Stimulated activated CD4-positive, alpha-beta T cell treated with anti-CD3 and anti-CD28 coated beads, Interleukin-15, amount 100 ng/mL, for 1 hour (primary cell): ENCODE measurements at places on chromosomes 7 and 10.

GRCh38 chr7:22433710-22434460, 66.1 kb downstream of the STEAP1B start:
- DNase-seq = no peak

DNA sequence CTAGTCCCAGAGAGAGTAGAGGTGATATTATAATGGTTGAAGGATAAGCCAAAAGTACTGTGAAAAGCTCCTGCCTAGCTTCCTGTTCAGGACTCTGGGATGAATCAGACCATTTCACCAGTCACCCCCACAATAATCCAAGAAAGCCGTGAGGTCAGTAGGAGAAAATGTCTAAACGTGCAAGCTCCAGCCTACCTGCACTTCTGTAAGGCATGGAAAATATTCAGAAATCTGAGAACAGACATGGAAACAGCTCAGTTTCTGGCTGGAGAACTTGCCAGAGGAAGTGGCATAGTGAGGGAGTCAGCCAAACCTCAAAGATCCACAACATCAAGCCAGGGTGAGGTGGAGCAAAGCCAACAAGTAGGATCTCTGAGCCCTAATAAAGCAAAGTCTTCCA, 58.2 kb downstream of the ELAPOR2 start:
- no peak for DNase-seq

GRCh38 chr10:93911866-93912265, 18.1 kb downstream of the SLC35G1 start:
- no peak for DNase-seq

GRCh38 chr7:133846203-133846945, 280.8 kb upstream of the LRGUK start:
- no peak for DNase-seq

- DNase-seq = no peak
Measured at GRCh38 chr10:19426034-19426433, 377.4 kb downstream of the MALRD1 start.

DNA sequence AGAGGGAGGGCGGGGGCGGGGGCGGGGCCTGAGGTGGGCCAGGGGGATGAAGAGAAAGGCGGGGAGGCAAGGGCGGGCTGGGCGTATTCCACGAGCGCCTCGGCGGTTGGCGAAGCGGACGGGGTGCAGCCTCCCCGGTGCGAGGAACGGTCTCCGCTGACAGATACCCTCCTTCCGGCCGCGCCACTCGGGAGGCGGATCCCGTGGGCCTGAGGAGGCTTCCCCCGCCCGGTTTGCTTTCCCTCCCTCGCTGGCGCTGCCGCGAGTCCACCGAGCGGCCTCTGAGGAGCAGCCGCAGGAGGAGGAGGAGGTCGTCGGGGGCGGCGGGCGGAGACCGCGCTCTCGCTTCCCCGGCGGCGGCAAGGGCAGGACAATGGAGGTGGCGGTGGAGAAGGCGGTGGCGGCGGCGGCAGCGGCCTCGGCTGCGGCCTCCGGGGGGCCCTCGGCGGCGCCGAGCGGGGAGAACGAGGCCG, at the start of gene TRIM24:
Gene TRIM24, plus strand, starts transcription at position 84 of the 473 bp plus-strand sequence. Its CDS starts 290 bp downstream, at position 374.
- DNase-seq = no peak

DNA sequence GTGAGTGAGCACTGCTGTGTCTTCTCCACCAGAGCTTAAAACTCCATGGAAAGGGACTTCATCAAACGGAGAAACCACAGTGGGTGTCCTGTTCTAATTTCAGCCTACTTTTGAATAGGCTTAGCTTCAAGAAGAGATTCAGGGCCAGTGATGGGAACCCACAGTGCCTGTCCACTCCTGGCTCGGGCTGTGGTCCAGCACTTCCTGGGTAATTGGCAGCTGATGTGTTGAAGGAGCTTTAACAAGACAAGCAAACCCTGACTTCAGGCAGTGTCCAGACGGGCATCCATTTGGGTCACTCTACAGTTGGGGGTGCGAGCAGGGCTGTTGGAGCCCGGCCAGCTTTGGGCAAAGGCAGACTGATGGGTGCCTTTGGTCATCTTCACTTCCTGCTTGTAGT, 14.5 kb downstream of the VWC2 start:
- DNase-seq = no peak

DNA sequence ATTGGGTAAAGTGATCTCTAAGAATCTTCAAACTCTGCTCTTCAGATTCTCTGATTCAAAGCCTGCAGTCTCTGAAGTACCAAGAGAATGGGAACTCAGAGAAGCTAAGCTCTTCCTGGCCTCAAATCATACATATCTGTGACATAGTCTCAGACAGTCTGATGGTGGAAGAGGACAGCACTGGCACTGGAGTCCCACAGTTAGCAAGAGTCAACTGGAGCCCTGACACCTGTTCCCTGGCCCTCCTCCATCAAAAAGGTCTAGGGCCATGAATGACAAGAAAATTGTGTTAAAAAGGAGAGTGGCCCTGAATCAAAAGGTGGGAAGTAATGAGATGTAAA, 37.7 kb downstream of the PRSS2 start:
- no peak for DNase-seq

DNA sequence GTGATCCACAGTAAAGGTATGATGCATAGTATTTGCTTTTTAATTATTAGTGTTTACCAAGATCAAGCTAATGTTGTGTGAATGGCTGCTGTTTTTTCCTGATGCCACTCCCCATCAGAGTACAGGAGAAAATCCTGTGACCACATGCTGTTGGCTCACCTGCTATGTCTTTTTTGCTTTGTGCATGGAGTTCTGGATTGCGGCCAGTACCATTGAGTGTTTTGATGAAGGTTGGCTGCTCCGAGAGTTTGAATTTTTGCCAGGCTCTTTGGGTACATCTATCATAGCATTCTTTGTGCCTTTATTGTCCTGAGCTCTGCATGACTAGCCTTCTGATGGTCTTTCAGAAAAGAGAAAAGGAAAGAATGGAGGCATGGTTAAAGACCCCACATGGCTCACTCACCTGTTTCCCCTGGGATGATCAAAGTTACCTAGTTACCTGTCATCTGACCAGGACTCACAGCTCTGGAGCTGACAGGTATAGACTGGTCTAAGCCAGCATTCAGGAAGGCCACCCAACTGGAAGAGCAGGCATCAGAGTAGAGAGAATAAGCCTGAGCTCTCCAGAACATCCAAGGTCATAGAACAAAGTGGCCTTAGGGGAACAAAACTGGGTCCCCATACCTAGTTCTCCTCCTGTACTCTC, 11.8 kb upstream of the SGPL1 start:
- DNase-seq = no peak

GRCh38 chr10:58775960-58776567, 263.4 kb downstream of the BICC1 start:
- no peak for DNase-seq

DNA sequence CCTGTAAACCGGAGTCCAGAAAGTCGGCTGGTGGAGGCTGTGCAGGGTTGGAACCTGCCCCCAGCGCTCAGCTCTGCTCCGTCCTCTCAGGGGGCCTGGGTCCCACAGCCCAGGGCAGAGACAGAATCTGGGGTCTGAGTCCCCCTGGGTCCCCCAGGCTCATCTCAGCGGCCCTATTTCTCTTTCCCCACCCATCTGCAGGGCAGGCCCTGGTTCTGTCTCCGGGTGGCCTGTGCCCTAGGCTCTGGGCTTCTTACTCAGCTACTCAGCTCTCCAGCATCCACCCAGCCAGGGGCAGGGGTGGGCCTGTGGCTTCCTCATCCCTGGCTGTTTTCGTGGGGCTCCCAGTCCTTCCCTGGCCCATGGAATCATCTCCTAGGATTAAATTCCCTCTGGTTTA, 183.4 kb downstream of the ADARB2 start:
- DNase-seq = no peak

- no peak for DNase-seq
Measured at GRCh38 chr7:94296881-94297280, 97.8 kb upstream of the COL1A2 start.

DNA sequence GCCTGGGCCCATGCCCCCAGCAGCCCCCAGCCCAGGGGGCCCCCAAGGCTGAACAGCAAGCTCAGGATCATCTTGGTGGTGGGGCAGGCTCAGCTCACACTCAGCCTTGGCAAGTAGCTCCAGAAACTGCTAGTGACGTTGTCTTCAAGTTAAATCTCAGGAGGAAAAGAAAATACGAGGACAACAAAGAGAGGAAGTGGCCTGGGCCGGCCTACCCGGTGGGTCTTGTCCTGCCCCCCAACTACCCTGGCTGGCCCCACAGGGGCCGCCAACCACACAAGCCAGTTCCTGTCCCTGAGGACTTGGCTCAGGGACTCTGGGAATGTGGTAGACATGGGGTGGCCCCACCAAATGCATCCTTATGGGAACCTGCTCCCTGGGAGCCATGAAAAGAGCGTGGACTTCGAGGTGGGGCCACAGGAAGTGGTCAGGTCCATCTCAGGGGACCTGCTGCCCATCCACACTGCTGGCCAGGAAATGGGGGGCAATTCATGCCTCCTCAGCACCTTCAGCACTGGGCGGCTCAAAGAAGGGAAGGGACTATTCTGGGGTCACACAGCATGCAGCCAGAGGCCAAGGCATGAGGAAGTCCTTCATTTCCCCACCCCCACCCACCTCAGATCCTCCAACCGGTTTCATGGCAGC, at the start of gene MMRN2:
Gene MMRN2, minus strand, starts transcription at position 145 of the 645 bp plus-strand sequence. Its CDS starts 74 bp downstream, at position 71.
- no peak for DNase-seq

- no peak for DNase-seq
Measured at GRCh38 chr10:109886037-109886780, 37.1 kb downstream of the XPNPEP1 start.

DNA sequence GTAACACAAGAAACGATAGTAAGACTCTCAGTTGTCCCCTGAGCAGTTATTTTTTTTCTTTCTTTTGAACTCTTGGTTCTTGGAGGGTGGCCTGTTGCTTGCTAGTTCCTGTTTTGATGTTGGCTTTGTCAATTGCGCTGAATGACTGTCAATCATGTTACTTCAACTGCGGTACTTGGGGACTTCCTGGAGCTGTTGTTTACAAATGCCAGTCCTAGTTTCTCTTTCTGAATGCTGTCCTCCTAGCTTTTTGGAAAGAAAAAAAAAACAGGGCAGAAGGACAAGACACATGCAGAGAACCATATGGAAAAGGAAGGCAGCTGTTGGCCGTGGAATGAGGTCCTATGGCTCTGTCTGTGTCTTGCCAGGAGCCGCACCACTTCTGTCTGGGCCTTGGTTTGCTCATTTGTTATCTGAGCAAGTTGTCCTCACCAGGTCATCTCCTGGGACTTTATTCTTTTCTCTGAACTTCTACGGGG, 7.0 kb upstream of the PDCD4 start:
- DNase-seq = no peak

DNA sequence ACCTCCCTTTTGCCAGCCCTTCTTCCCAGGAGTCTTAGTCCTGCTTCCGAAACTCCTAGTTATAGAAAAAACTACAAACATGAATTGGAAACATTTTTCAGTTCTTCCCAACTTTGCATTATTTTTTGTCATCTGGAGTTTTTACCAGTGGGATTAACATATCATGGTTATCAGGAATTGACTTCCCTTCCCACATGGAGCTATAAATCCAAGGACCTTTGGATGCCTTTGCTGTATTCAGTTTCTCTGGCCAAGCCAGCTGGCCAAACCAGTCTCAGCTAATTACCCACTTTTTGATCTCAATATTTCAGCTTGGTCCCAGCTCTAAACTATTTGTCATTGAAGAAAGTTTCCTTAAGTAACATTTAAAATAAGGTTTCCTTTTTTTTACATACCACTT, 570.6 kb downstream of the SORCS1 start:
- no peak for DNase-seq
